Pancreas (tissue), 10 donors: ENCODE measurements at places on chromosomes 11 and 22. TPM values are rescaled to one million over a fixed set of nuclear protein-coding genes. Genes with fewer than 3 reads are reported as not detected.

DNA sequence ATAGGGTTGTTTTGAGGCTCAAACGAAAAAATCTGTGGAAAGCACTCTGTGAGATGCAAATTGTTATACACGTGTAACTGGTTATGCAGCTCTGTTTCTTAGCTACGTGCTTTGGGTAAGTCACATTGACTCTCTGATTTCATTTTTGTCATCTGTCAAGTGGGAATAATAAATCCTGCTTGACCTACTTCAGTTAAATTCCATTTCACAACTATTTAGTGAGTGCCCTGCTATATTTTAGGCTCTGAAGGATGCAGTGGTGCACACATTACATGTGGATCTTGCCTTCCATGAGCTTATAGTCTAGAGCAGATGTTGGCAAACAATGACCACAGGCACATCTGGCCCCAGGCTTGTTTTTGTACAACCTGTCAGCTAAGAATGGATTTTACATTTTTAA, 133.6 kb upstream of the PLET1 start:
- no peaks in the 10 kb centered on the region for H3K27me3 ChIP-seq
- no peak for DNase-seq
- H3K4me3 ChIP-seq = no peak overlapping the region

DNA sequence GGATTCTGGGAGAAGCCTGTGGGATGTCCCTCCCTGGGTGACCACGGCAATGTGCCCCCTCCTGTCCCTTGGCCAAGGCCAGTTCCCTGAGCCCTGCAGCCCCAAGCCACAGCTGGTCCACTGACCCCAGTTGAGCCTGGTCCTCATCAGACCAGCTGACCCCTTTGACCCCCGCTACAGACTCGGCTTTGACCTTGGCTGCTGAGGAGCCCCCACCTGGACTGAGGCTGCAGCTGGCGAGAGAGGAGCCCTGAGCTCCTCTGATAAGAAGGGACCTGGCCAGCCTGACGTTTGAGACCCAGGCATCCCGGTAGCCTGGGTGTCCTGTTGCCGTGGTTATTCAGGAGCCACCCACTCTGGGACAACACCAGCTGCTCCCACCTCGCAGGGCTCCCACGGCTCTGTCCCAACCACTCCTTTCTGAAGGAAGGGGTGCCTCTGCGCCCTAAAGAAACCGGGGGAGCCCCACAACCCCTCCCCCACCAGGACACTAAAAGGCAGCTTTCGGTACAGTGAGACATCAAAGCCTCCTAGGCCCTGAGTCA, 3.0 kb downstream of the ASCL2 start:
- no peaks in the 10 kb centered on the region for H3K36me3 ChIP-seq
- H3K27ac ChIP-seq = no peak overlapping the region
- DNase-seq = no peak
- H3K27me3 ChIP-seq = peaks cover 9% of the 10 kb centered on the region
- H3K4me1 ChIP-seq = peaks cover 3% of the 10 kb centered on the region
- H3K4me3 ChIP-seq = no peak overlapping the region

- H3K4me3 ChIP-seq = no peak overlapping the region
- H3K27ac ChIP-seq = no peak overlapping the region
- DNase-seq = no peak
- H3K27me3 ChIP-seq = no peaks in the 10 kb centered on the region
- peaks cover 19% of the 10 kb centered on the region for H3K4me1 ChIP-seq
These were observed 4.0 kb upstream of the SLC43A3 start for GRCh38 chr11:57430952-57431351.

GRCh38 chr11:85740481-85741400, 54.7 kb upstream of the CCDC89 start:
- H3K4me3 ChIP-seq = no peak overlapping the region
- H3K4me1 ChIP-seq = peaks cover 4% of the 10 kb centered on the region
- DNase-seq = no peak
- H3K36me3 ChIP-seq = no peaks in the 10 kb centered on the region
- no peak overlapping the region for H3K27ac ChIP-seq

DNA sequence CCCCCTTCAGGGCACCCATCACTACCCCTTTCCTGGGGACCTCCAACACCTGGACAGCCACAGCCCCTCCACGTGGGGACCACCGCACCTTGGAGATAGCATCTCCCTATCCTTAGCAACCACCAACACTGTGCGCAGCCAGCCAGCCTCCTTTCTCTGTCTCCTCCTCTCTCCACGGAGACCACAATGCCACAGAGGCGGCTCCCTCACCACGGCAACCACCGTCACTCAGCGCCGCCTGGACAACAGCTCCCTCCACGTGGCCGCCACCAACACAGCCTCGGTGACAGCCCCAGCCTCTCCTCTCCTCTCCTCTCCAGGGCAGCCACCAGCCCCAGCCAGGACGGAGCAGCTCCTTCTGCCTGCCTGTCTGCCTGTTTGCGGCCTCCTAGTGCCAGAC, 10.5 kb downstream of the ELFN2 start:
- no peak for DNase-seq
- H3K36me3 ChIP-seq = no peaks in the 10 kb centered on the region
- no peaks in the 10 kb centered on the region for H3K27me3 ChIP-seq
- H3K27ac ChIP-seq = no peak overlapping the region
- no peaks in the 10 kb centered on the region for H3K4me1 ChIP-seq
- H3K4me3 ChIP-seq = no peak overlapping the region

GRCh38 chr22:30889268-30889995, 79.1 kb downstream of the MORC2 start:
- peaks cover 5% of the 10 kb centered on the region for H3K36me3 ChIP-seq
- H3K27me3 ChIP-seq = no peaks in the 10 kb centered on the region
- no peak for DNase-seq
- no peak overlapping the region for H3K27ac ChIP-seq

DNA sequence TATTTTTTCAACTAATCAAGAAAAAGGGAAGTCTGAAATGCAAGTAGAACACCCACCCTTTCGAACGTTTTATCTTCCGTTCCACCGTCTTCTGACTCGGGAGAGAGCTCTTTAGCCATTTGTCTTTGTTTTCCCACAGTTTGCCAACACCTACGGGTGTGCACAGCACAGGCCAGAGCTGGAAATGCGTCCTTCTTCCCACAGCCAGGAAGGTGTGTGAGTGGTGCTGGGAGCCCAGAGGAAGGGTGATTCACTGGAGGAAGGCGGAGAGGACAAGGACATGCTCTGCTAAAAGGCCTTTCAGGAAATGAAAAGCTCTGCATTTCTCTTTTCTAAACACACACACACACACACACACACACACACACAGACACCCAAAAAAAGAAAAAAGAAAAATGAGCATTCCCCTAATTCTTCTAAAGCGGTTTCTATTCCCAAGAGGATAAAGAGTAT, 18.5 kb downstream of the ENDOD1 start:
- H3K4me3 ChIP-seq = no peak overlapping the region
- no peaks in the 10 kb centered on the region for H3K4me1 ChIP-seq
- no peak for DNase-seq
- no peaks in the 10 kb centered on the region for H3K36me3 ChIP-seq
- H3K27me3 ChIP-seq = no peaks in the 10 kb centered on the region

GRCh38 chr11:76173663-76174062, 32.6 kb downstream of the WNT11 start:
- no peak for DNase-seq
- H3K27ac ChIP-seq = no peak overlapping the region
- H3K36me3 ChIP-seq = no peaks in the 10 kb centered on the region
- no peaks in the 10 kb centered on the region for H3K27me3 ChIP-seq
- H3K4me1 ChIP-seq = no peaks in the 10 kb centered on the region

- DNase-seq = peak; percentile 82
- no peaks in the 10 kb centered on the region for H3K27me3 ChIP-seq
- peak within 1 kb of the TSS; percentile 65 for H3K4me3 ChIP-seq
- H3K36me3 ChIP-seq = no peaks in the 10 kb centered on the region
These were observed at the start of gene BCR for GRCh38 chr22:23180301-23180892. BCR (plus strand) TSS chr22:23180509; CDS start chr22:23180961, 452 bp downstream.

- no peaks in the 10 kb centered on the region for H3K27me3 ChIP-seq
- DNase-seq = no peak
- peaks cover 11% of the 10 kb centered on the region for H3K4me1 ChIP-seq
- H3K4me3 ChIP-seq = no peak overlapping the region
- peaks cover 15% of the 10 kb centered on the region for H3K36me3 ChIP-seq
- no peak overlapping the region for H3K27ac ChIP-seq
These were observed 2.3 kb downstream of the STT3A start for GRCh38 chr11:125594958-125595357.

DNA sequence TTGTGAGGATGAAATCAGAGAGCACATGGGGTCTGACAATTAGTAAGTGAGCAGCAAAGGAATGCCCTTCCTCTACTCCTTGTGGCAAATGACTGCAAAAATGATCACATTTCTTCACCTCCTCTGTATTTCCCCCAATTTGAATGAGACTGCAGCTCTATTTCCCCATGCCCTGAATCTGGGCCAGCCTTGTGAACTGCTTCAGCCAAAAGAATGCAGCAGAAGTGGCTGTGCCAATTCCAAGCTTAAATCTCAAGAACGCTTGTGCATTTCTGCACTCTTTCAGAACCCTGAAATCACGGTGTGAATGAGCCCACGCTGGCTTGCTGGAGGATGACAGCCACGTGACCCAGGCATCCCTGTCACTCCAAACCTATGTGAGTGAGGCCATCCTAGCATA, 9.9 kb downstream of the SLC43A3 start:
- H3K4me1 ChIP-seq = no peaks in the 10 kb centered on the region
- DNase-seq = no peak
- H3K27me3 ChIP-seq = no peaks in the 10 kb centered on the region
- no peak overlapping the region for H3K4me3 ChIP-seq
- H3K27ac ChIP-seq = no peak overlapping the region
- peaks cover 6% of the 10 kb centered on the region for H3K36me3 ChIP-seq

GRCh38 chr11:33557201-33557600, 143.4 kb downstream of the C11orf91 start:
- H3K27ac ChIP-seq = no peak overlapping the region
- no peaks in the 10 kb centered on the region for H3K27me3 ChIP-seq
- H3K4me3 ChIP-seq = no peak overlapping the region
- DNase-seq = no peak

DNA sequence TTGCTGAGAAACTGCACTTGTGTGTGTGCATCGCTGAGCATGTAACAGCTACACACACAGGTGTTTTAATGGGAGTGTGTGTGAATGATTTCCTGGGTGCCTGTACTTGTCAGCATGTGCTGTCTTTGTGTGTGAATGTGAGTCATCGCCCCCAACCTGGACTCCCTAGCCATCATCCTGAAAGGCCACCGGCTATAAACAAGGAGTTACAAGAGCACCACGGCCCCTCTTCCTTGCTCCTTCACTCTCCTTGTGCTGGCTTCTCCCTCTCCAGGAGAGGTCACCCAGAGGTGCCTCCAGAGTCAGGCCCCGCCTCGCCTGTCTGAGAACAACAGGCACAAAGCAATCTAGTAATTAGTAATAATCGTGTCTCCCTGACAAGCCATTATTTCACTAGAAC, 419.2 kb downstream of the BUD13 start:
- DNase-seq = no peak
- H3K36me3 ChIP-seq = no peaks in the 10 kb centered on the region
- H3K27ac ChIP-seq = no peak overlapping the region
- H3K4me3 ChIP-seq = no peak overlapping the region

- no peak overlapping the region for H3K4me3 ChIP-seq
- no peaks in the 10 kb centered on the region for H3K27me3 ChIP-seq
- no peaks in the 10 kb centered on the region for H3K4me1 ChIP-seq
- DNase-seq = no peak
These were observed 533.5 kb downstream of the TBC1D22A start for GRCh38 chr22:47295982-47296381.

DNA sequence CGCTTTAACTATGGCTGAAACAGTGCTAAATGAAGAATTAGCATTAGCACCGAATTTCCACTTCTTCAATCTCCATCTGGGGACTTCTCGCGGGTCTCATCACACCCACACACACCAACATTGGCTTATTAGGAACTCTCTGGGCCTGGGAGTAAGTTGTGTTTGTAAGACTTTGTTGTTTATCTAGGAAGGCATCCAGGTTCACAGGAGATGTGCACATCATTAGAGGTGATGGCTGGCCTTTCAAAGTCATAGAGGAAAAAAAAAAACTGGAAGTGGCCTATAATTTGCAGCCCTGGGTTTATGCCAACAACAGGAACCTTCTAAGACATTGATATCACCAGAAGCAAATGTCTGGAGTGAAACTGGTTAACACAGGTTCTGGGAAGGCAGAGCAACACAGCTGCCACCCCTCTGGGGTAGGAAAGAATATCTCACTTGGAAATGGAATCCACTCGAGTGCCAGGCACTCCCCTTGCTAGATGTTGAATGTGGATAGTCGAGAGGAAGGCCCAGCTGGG, 84.5 kb downstream of the TRAF6 start:
- H3K4me3 ChIP-seq = no peak overlapping the region
- no peak for DNase-seq
- H3K36me3 ChIP-seq = no peaks in the 10 kb centered on the region
- no peak overlapping the region for H3K27ac ChIP-seq
- no peaks in the 10 kb centered on the region for H3K4me1 ChIP-seq

DNA sequence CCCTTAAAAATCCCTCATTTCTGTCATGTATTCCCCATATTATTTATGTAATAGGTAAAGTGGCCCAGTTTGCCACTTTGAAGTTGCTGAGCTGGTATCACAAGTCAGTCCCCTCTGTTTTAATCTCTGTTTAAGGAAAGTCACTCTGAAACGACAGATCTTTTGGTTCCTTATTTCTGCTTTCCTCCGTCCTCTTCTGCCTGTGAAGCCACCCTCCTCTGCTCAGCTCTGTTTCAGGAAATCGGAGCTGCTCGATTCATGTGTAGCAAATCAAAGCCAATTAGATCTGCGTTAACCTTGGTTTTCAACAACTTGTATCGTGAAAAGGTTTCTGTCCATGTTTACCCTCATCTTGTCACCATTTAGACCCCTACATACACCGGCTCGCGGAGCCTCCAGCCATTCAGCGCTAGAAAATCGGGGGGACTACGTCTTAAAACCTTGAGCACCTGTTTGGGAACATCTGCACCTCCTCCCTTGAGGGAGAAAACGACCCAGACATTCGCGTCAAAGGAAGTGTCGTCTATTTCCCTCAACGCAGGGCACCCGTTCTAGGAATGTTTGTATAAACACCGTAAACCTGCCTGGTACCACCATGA, 576 bp upstream of the SC5D start:
- H3K4me1 ChIP-seq = no peaks in the 10 kb centered on the region
- H3K27ac ChIP-seq = peak overlapping the region; percentile 91
- DNase-seq = no peak
- H3K36me3 ChIP-seq = no peaks in the 10 kb centered on the region
- H3K27me3 ChIP-seq = no peaks in the 10 kb centered on the region

DNA sequence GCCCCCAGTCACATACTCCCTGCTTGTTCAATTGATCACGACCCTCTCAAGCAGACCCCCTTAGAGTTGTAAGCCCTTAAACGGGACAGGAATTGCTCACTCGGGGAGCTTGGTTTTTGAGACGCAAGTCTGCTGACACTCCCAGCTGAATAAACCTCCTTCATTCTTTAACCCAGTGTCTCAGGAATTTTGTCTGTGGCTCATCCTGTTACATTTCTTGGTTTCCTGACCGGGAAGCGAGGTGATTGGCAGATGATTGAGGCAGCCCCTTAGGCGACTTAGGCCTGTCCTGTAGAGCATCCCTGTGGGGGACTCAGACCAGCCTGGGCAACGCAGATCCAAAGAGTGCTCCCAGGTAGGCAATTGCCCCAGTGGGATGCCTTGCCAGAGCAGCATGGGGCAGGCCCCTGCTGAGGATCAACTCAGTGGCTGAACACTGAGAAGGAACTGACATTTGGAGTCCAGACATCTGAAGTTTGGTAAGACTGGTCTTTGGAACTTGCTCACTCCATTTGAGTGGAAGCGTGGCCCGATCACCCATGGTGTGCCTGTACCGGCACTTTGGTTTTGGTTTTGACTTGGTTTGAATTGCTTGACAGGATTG, 51.5 kb downstream of the NEU3 start:
- DNase-seq = no peak
- no peak overlapping the region for H3K4me3 ChIP-seq
- no peaks in the 10 kb centered on the region for H3K36me3 ChIP-seq
- H3K27ac ChIP-seq = no peak overlapping the region

The DRICH1 gene
- total RNA-seq = 0.18 TPM

The SNX32 gene
- 0.58 TPM for total RNA-seq

The TRPM5 gene
- 1.5 TPM for total RNA-seq

The POU2AF2 gene
- 0.28 TPM for total RNA-seq

The LMF2 gene
- total RNA-seq = 115 TPM

The TRIM49C gene
- not detected for total RNA-seq

The MMP1 gene
- 0.70 TPM for total RNA-seq
